Stimulated activated CD4-positive, alpha-beta T cell treated with anti-CD3 and anti-CD28 coated beads, Interleukin-15, amount 100 ng/mL, for 1 hour (primary cell): ENCODE measurements at places on chromosomes 12 and 14.

DNA sequence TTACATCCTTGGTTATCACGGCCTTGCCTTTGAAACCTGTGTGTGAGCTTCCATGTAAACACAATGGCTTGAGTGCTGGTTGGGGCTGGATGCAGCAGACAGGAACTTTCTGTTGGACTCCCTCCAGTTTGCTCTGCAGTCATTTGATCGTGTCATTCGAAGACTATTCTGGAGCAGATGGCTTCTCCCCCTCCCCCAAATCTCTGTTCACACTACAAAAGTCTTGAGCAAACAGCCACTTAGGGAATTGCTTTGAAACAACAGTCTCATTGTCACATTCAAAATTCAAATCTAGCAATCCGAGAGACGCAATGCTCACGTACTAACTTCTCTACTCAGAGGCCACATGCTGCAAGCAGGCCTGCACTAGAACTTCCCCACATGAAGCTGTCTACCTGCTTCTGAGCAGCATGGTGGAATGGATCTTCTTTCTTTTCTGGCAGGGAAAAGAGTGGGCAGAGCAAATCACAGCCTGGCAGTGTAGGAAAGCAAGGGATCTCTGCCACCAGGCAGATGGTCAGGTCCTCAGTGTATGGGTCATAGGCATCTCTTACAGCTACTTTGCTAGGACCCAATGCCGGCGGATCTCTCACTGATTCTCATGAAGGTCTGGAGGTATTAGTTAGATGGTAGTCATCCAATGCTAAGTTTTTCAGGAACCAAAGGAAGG lies 214.2 kb downstream of the PPM1H start:
- no peak for DNase-seq

- peak; percentile 3 for DNase-seq
Observed at GRCh38 chr12:94560431-94561221, 89.7 kb downstream of the TMCC3 start.

DNA sequence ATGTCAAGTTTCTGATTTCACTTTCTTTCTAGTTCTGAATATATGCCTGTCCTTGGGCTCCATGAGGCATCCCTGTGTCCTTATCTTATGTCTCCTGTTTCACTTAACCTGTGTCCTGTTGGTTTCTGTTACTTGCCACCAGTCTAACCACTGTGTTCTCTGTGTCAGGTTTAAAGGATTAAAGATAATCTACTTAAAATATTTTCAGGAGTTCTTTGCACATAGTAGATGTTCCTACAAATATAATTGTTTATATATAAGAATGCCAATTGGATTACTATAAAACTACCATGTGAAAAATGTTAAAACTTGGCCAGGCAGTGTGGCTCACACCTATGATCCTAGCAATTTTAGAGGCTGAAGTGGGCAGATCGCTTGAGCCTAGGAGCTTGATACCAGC lies 406.4 kb downstream of the CCER1 start:
- DNase-seq: no peak

DNA sequence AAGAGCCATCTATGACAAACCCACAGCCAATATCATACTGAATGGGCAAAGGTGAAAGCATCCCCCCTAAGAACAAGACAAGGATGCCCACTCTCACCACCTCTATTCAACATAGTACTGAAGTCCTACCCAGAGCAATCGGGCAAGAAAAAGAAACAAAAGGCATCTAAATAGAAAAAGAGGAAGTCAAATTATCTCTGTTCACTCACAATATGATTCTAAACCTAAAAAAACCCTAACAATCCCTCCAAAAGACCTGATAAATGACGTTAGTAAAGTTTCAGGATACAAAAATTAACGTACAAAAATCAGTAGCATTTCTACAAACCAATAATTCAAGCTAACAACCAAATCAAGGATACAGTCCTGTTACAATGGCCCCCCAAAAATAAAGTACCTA lies 26.9 kb downstream of the MDM1 start:
- DNase-seq: no peak

DNA sequence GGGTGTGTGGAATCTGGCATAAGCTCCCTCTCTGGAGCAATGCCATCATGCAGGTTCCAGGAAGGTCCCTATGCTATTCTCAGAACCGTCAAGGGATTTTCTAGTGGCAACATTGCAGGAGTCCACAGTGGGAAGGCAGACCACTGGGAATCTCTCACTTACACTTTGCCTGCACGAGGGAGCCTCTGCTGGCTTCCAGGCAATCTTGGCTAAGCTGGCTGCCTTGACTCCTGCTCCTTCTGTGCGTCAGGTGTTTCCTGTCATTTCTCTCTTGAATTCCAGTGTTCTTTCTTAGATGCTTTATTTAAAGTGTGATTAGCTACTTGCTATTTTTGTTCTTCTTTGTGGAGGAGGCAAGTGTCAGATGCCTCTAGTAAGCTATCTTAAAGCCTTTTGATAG lies 414.0 kb upstream of the ATP2B1 start:
- DNase-seq: no peak

DNA sequence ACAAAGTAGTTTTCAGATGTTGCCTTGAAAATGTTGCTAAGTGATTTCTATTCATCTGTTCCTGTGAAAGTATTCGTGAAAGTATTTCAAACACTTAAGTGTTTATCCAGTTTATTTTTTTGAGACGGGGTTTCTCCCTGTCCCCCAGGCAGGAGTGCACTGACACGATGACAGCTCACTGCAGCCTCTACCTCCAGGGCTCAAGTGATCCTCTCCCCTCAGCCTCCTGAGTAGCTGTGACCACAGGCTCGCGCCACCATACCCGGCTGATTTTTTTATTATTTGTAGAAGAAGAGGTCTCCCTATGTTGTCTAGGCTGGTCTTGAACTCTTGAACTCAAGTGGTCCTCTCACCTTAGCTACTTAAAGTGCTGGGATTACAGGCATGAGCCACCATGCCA lies 1.7 kb downstream of the ZDHHC17 start:
- DNase-seq: no peak

DNA sequence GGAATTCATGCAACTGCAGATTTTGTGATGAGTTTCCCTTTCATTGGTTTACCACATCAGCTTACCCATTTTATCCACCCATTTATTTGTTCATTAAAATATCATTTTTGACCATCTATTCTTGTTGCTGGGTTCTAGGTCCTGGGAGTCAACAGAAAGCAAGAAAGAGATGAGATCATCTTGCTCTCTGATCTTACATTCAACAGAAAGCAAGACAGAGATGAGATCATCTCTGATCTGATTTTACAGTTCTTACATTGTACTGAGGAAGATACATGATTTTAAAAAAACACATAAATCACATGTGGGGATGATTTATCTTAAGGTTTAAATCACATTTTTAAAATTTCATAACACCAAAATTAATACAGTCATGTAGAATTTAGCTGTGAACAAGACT lies 2.3 kb downstream of the TAS2R46 start:
- no peak for DNase-seq

DNA sequence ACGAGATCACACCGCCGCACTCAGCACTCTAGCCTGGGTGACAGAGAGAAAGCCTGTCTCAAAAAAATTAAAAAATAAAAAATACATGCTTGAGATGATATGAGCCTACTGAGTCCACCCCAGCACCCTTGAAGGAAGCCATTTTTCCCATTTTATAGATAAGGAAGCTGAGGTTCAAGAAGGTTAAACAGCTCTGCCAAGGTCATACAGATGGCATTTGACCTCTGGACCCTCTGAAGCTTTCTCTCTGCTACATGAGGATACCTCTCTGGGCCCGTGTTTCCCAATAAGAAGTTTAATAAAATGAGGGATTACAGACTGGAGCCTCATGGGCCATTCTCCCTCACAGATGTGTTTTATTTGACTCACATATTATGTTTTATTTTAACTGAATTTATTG lies 53.9 kb upstream of the PNMA1 start:
- DNase-seq: no peak

GRCh38 chr12:84694116-84694515 lies 218.5 kb downstream of the SLC6A15 start:
- no peak for DNase-seq

- DNase-seq: no peak
Observed at GRCh38 chr14:81305743-81306142, 85.0 kb upstream of the GTF2A1 start.

GRCh38 chr14:46378248-46378647 lies 273.3 kb downstream of the RPL10L start:
- no peak for DNase-seq

GRCh38 chr12:4663971-4664505 lies 15.1 kb downstream of the NDUFA9 start:
- DNase-seq: no peak

DNA sequence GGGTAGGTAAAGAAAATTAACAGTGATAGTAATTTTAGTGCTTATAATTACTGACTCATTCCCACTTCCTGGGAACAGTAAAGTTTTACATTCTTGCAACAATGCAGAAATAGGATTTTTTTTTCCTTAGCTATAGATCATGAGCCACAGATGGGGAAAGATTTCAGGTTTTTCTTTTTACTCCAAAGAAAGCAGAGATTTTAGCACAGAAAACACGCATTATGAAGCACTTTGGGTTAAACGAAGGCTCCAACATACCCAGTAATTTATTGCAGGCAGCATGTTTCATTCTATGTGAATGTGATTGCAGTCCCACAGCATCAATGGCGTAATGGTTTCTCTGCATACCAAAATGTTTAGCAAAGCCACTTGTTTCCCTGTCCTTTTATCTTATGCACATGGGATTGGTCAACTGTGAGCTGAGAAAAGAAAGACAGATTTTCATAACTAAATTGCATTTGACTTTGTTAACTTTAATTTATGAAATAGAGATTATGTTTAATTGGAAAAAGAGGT lies 124.6 kb upstream of the E2F7 start:
- DNase-seq: no peak

DNA sequence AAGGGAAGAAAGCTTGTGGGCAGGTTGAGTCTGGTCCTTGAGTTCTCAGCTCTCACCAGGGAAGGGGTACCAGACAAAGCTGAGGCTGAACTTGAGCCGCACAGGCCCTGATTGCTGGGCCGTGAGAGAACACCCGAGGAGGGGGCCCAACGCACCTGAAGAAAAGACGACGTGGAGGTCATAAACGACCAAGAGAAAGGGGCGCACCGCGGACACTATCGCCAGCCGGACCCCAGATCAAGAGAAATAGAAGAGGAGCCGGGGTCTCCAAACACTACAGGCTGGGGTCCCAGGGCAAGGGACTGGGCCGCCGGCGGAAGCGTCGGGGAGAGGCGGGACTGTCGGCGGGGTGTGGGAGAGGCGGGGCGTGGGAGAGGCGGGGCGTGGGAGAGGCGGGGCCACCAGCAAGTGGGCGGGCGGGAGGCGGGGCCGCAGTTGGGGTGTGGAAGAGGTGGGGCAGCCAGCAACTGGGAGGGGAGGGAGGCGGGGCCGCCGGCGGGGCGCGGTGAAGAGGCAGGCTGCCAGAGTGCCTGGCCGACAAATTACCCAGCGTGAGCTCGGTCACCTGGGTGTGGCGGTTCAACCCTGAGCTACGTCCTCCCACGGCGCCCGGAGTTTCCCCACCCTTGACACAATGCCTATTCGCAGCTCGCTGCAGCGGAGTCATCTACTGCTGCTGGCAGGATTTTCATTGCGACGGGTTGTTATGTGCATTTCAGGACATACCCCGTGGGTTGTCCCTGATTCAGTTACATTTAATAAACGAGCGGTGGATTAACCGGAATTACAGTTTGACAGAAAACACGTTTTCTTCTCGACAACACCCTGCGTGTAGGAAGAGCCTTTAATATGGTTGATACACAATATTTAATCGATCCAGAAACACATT lies 15.5 kb upstream of the NEMF start:
- DNase-seq: peak; percentile 96

DNA sequence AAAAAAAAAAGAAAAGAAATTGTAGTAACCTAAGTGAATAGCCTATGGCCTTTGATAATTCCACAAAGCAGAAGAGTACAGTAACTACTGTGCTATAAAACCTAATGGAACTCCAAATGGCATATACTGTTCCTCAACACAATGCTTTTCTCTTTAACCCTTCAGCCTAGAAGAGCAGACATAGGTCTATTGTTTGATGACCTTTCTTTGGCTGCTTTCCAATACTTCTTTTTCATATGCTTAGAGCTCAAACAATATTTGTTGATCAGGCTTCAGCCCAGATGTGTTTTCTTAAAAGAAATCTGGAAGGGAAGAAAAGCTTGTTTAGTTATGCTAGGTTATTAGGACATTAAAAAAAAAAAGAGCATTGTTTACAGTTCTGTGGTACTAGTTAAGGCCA lies 116.4 kb downstream of the NTN4 start:
- no peak for DNase-seq

GRCh38 chr14:58238252-58239243 lies 6.1 kb upstream of the PSMA3 start:
- no peak for DNase-seq

GRCh38 chr12:102567031-102567985 lies 86.9 kb upstream of the IGF1 start:
- DNase-seq: no peak

- DNase-seq: no peak
Observed at GRCh38 chr12:42733911-42734310, 144.4 kb upstream of the PRICKLE1 start.

GRCh38 chr14:22412926-22413411 lies 176.1 kb downstream of the DAD1 start:
- no peak for DNase-seq

- DNase-seq: no peak
Observed at GRCh38 chr12:34219046-34219770, 196.9 kb downstream of the ALG10 start.

- DNase-seq: no peak
Observed at GRCh38 chr14:63210812-63211211, 6.6 kb downstream of the RHOJ start.

GRCh38 chr12:62191491-62192179 lies 68.6 kb upstream of the USP15 start:
- DNase-seq: no peak

DNA sequence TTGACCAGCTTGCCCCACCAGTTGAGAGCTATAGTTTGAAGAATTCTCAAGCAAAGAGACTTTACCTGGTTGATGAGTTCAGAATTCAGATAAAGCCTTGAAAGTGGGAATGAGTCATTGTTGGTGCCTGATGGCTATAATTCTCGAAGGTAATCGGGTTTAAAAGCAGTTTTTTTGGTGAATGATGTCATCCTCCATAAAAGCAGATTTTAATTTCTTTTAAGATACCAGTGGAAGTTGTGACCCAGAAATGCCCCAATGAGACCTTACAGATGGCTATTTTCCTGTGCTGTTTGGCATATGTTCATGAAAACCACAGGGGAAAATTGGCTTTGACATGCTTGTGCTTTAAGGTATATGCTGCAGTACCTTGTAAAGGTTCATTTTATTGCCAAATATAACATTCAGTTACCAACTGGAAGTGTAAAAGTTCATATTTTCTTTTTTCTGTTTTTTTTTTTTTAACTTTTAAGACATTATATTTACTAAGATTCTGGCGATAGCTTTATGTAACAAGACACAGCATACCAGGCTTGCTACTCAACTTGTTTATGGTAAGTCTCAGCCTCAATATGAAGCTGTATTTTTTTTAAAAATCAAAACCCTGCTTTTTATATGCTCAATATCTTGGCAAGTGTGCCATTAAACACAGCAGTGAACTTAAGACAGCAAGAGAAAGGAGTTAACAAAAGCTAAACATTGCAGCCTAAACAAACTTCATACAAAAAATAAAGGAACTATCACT lies 119.3 kb downstream of the LMNTD1 start:
- no peak for DNase-seq

DNA sequence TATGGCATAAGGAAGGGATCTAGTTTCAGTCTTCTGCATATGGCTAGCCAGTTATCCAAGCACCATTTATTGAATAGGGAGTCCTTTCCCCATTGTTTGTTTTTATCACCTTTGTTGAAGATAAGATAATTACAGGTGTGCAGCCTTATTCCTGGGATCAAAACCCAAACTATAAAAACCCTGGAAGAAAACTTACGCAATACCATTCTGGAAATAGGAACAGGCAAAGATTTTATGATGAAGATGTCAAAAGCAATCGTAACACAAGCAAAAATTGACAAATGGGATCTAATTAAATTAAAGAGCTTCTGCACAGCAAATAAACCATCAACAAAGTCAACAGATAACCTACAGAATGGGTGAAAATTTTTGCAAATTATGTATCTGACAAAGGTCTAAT lies 128.5 kb upstream of the DCN start:
- no peak for DNase-seq
